ENCODE measurements at places on chromosomes 5 and 9.
A peak's percentile ranks its signal among the peaks of the same experiment; 100 is the strongest.

DNA sequence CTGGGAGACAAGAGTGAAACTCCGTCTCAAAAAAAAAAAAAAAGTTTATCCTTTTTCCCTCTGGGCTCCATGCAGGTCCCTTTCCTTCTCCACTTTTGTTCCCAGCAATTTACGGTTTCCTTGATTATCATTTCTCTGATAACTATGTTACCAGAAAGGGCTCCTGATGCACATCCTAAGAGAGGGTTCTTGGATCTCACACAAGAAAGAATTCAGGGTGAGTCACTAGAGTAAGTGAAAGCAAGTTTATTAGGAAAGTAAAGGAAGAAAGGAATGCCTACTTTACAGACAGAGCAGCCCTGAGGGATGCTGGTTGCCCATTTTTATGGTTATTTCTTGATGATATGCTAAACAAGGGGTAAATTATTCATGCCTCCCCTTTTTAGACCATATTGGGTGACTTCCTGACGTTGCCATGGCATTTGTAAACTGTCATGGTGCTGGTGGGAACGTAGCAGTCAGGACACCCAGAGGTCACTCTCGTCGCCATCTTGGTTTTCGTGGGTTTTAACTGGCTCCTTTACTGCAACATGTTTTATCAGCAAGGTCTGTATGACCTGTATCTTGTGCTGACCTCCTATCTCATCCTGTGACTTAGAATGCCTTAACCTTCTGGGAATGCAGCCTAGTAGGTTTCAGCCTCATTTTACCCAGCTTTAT lies 13.5 kb upstream of the MELK start:
- DNase-seq: peak; percentile 37

- no peak for DNase-seq
Measured at GRCh38 chr5:138955013-138955660, 80.0 kb upstream of the LRRTM2 start.

DNA sequence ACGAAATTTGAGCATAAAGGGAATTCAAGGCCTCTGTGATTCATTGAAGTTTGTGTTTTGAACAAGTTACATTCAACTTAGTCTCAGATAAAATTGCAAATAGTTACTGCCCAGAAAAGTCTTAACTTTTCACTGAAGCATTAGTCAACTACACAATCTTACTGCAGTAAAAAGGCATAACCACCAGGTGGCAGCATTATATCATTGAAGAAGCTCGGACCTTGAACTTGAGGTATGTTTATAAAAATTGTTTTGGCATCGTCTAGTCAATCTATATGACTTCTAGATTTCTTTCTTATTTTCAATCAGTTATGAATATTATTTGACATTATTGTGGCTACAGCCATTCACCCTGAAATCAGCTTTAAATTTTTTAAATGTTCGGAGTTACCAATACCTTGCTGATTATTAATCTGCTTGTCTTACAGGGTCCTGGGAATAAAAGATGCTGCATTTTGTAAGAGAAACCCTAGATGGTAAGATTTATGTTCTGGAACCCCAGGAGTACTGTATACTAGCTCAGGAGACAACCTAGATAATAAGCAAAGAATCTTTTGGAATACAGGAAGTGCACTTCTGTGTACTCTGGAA lies 83.9 kb upstream of the GRAMD2B start:
- peak; percentile 86 for DNase-seq

GRCh38 chr5:105977163-105977562 lies 1693.6 kb downstream of the EFNA5 start:
- no peak for DNase-seq

GRCh38 chr5:72248410-72248981 lies 71.5 kb downstream of the MRPS27 start:
- DNase-seq: peak; percentile 93

GRCh38 chr5:15525703-15526275 lies 25.8 kb downstream of the FBXL7 start:
- DNase-seq: peak; percentile 6

GRCh38 chr9:27963836-27964235 lies 390.6 kb upstream of the C9orf72 start:
- no peak for DNase-seq

- no peak for DNase-seq
Measured at GRCh38 chr5:134132372-134133187, 18.1 kb downstream of the TCF7 start.

DNA sequence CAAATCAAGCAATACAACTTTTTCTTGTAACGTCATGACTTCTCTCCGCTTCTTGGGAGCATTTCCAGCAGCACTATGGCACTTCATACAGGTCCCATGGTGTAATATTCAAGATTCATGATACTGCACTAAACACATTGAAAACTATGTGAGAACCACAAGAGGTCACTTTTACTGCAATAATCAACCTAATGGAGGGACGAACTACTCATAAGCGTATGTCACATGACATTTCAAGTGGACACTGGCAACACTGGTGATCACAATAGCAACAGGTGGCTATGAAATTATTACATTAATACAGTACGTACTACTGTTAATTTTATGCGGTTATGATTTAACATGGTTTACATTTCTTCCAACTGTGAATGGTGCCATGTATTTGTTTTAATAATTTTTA lies 78.6 kb upstream of the TBC1D9B start:
- DNase-seq: peak; percentile 9

GRCh38 chr9:37753489-37754190 lies at the start of gene TRMT10B:
TRMT10B (plus strand) TSS chr9:37753805; CDS start chr9:37761932, 8,127 bp downstream.
- DNase-seq: peak; percentile 44

GRCh38 chr9:104746798-104747197 lies 685 bp upstream of the NIPSNAP3A start:
- peak; percentile 2 for DNase-seq

DNA sequence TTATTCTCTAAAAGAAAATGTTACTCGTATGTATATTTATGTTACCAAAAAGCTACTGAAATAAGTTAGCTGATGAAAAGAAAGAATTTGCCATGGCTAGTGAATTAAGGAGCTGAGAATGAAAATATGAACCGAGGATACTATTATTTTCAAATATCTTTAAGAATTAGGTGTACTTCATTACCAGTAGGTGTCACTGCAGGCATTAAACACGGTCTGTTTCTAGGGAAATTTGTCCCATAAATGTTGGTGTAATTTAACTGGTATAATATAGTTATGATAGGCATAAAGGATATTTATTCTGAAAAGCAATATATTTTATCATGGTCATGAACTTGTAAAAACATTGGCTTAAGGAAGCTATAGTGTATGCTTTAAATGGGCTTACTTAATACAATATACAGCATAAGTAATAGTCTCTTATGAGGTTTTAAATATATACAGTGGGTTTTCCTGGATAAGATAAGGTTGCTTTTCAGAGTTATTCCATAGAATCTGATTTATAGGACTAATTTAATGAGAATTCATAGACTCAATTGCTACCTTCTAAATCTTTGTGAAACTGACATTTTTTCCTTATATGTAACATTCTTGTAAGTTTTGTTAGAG lies 72.4 kb upstream of the MPDZ start:
- peak; percentile 61 for DNase-seq

GRCh38 chr5:76859591-76860247 lies 9.9 kb downstream of the S100Z start:
- no peak for DNase-seq

DNA sequence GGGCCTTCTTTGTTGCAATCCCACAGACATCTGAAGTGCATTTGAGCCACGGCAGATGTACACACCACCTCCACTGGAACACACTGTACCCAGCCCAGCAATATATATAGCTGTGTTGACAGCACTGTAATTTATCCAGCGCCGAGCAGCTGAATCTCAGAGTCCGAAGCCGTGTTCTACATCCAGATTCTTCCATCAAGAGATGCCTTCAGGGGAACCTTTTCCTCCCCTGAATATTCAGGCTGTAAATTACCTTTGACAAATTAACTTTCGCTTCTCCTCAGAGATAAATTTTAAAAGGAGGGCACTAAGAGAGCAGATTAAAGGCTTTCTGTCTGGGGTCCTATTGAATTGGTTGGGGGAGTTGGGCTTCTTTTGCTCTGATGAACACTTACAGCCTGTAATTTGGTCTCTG lies 76.4 kb downstream of the ROR2 start:
- DNase-seq: no peak

DNA sequence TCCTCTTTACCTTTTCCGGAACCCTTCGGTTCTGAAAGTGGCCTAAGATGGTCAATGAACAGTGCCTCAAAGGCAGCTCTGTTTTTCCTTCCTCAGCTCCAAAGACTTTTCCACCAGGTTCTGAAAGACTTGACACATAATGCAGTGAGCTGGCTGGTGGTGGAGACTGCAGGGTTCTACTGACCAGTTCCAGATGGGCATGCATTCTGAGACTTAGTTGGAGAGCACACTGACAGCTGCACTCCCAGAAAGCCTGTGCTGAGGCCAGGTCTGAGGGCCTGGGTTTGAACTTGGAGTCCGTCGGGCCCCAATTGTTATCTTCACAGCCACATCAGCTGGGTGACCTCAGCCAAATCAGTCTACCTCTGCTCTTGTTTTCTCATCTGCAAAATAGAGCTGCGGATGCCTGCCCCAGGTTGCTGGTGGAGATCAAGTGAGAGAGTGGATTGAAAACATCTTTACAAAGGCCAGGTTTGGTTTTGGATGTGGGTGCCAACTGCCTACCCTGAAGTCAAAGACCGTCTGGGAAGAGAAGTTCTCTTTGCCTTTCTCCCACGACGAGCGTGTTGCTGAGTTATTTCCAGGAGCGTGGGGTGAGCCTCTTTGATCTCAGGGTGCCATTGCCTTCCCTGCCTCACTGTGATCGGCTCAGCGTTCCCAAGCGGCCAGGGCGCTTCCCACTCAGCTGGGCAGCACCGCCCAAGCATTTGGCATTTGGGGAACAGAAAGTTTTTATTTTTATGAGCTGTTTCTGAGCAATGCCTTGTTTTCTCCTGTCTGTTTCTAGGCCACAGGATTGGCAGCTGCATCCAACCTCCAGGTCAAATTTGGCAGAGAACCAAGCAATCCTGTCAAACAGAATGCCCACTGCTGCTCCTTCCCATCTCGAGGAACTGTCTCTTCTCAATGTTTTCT lies 54.9 kb downstream of the RAD23B start:
- no peak for DNase-seq

- no peak for DNase-seq
Measured at GRCh38 chr9:133842174-133842573, 104.0 kb upstream of the SARDH start.

GRCh38 chr5:113524927-113525326 lies 11.4 kb downstream of the YTHDC2 start:
- DNase-seq: no peak

DNA sequence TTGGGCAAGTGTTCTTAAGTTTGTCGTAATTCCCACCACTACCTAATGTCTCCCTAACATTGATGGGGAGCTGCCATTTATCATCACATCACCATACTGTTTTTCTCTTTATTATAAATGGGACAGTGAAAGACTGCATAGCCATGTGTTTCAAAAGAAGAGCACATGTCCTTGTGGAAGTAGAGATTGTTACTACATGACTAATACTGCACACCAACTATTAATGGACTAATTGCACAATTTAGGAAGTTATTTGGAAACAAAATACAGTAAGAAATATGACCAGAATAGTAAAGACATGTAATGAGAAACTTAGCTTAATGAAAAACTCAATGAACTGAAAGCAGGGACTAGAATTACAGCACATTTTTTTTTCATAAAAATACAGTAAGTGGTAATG lies 12.0 kb upstream of the ELOVL7 start:
- peak; percentile 60 for DNase-seq

DNA sequence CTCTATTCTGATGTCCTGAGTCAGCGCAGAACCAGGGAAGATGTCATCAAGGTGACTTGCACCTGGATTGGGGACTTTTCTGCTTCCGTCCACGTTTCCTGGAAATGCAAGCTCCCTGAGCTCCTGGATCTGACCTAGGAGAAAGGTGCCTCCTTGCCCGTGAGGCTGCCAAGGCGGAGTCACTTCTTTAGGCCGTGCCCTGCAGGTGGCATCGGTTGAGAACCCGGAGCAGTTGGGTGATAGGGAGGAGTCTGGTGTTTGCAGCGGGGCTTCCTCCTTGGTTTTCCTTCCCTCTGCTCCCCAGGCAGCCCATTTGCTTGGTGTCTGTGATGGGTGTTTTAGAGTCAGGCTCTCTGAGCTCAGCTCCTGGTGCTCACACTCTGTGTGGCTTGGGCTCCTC lies 15.2 kb downstream of the NANS start:
- DNase-seq: no peak

DNA sequence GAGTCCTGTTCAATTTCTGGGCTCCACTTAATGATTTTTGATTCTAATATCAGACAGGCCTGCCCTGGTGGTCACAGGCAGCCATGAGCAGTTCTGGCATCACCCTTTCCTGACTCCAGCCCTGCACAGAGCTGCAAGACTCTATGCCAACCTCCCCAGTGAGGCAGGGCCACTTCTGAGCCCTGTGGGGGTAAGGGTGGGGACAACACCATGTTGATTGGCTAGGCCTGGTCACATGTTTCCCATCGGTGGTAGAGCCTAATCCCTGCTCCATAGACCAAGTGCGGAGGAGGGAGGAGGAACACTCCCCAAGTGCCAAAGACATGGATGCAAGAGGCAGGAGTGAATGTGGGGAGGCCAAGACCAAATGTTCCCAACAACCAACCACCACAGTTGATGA lies 134.6 kb downstream of the PHF2 start:
- no peak for DNase-seq

DNA sequence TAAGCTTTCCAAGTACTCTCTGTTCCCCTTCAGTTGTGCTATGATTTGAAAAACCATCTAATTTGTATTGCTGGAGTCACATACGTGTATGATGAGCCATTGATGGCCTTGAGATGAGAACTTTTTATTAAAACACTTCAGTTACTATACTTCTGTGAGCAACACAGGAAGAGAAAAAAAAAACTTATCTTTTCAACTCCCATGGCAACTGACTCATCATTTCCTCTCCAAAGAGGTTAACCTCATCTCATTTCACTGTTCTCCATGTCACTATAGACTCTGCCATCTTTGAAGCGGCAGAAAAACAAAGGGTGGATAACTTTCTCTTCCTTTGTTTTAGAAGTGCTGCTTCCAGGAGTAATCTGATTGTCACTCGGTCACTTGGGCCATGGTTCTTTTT lies 104.3 kb upstream of the PCSK1 start:
- DNase-seq: peak; percentile 44

GRCh38 chr9:79567671-79568098 lies 4.1 kb upstream of the TLE4 start:
- peak; percentile 27 for DNase-seq

- DNase-seq: no peak
Measured at GRCh38 chr5:158487664-158488063, 612.1 kb downstream of the EBF1 start.

DNA sequence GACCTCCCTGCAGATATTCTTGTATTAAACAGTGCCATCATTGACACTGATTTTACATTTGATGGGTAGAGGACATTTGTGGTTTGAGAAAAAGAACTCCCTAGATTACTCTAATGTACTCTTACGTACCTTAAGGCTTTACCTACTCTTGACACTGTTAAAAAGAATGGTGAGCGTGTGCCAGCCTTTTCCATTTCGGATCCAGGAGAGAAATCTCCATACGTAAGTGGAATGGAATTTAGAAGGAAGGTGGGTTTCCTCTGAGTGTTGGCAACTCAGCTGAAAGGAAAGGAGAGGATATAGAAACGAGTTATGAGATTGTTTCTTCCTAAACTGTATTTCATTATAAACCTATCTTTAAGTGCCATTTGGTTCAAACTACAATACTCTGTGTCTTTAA lies 40.9 kb downstream of the TNPO1 start:
- no peak for DNase-seq

- DNase-seq: no peak
Measured at GRCh38 chr9:136658849-136659535, 3.7 kb upstream of the EGFL7 start.
